ENCODE measurements at places on chromosomes 2 and 18.

DNA sequence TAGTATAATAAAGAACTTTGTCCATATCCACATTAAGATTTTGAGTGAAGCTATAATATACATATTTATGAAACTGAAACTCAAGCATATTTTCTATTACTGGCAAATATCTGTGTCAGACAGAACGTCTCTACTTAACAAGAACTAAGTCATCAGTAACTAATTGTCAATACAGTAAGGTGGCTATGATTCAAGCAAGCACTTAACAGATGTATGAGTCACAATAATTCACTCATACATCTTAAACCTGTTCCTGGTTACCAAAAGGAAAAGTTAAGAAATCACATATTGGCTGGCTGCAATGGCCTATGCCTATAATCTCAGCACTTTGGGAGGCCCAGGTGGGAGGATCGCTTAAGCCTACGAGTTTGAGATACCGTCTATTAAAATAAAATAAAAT, 96.0 kb downstream of the SOS1 start:
- H3K36me3 ChIP-seq = no peaks in the 10 kb centered on the region
- no peak overlapping the region for H3K4me3 ChIP-seq
- H3K27ac ChIP-seq = no peak overlapping the region

DNA sequence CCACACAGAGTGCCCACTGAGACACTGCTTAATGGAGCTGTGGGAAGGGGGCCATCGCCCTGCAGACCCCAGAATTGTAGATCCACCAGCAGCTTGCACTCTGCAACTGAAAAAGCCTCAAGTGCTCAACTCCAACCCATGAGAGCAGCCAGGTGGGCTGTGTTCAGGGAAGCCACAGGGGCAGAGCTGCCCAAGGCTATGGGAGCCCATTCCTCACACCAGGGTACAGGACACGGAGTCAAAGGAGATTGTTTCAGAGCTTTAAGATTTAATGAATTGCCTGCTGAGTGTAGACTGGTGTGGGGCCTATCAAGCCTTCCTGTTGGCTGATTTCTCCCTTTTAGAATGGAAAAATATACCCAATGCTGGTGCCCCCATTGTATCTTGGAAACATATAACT, 17.2 kb downstream of the TPO start:
- no peaks in the 10 kb centered on the region for H3K36me3 ChIP-seq
- H3K27ac ChIP-seq = no peak overlapping the region
- no peak for DNase-seq
- no peak overlapping the region for H3K4me3 ChIP-seq

DNA sequence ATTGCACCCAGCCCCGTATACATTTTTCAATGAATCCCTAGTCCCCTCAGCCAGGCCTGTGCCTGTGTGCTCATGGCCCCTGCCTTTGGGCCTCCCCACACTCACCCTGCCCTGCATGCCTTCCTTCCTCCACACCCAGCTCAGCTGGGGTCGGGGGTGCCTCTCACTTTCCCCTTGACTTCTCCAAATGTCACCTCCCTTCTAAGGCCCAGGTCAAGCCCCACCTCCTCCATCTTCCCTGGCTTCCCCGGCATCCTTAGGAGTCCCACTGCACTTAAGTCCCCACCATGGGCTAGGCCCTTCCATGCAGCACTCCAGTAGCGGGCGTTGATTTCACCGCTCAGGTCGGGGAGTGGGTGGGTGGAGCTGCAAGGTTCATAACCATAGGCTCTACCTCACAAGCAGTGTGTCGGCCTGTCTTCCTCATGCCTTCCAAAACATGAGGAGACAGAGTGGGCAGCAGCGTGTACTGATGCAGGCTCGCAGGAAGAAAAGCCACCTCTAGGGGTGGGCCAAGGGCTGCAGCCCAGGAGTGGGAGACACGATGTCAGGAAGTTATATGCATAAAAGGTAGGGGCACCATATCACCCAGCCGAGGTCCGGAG, 47.7 kb downstream of the DNMT3A start:
- peaks cover 20% of the 10 kb centered on the region for H3K4me1 ChIP-seq
- no peaks in the 10 kb centered on the region for H3K36me3 ChIP-seq
- H3K4me3 ChIP-seq = no peak overlapping the region
- H3K27me3 ChIP-seq = peaks cover 12% of the 10 kb centered on the region
- no peak overlapping the region for H3K27ac ChIP-seq
- DNase-seq = no peak

GRCh38 chr2:128686881-128687555, 368.4 kb upstream of the HS6ST1 start:
- no peak overlapping the region for H3K4me3 ChIP-seq
- no peaks in the 10 kb centered on the region for H3K4me1 ChIP-seq
- no peaks in the 10 kb centered on the region for H3K36me3 ChIP-seq

DNA sequence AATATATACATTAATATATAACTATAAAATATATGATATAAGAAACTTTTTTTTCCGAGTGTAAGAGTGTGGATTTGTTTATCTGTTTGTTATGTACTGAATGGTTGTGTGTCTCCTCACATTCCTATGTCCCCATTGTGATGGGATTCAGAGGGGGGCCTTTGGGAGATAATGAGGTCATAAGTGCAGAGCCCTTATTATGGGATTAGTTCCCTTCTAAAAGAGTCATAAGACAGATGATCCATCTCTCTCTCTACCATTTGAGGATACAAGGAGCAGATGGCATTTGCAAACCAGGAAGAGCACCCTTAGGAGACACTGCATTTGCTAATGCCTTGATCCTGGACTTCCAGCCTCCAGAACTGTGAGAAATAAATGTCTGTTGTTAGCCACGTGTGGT, 30.3 kb upstream of the SAP130 start:
- no peak overlapping the region for H3K4me3 ChIP-seq
- H3K27me3 ChIP-seq = no peaks in the 10 kb centered on the region
- no peaks in the 10 kb centered on the region for H3K4me1 ChIP-seq
- H3K36me3 ChIP-seq = no peaks in the 10 kb centered on the region
- no peak for DNase-seq
- no peak overlapping the region for H3K27ac ChIP-seq

- peaks cover 27% of the 10 kb centered on the region for H3K4me1 ChIP-seq
- no peak for DNase-seq
- no peak overlapping the region for H3K27ac ChIP-seq
- no peaks in the 10 kb centered on the region for H3K36me3 ChIP-seq
Measured at GRCh38 chr2:144439993-144440392, 79.9 kb downstream of the ZEB2 start.

DNA sequence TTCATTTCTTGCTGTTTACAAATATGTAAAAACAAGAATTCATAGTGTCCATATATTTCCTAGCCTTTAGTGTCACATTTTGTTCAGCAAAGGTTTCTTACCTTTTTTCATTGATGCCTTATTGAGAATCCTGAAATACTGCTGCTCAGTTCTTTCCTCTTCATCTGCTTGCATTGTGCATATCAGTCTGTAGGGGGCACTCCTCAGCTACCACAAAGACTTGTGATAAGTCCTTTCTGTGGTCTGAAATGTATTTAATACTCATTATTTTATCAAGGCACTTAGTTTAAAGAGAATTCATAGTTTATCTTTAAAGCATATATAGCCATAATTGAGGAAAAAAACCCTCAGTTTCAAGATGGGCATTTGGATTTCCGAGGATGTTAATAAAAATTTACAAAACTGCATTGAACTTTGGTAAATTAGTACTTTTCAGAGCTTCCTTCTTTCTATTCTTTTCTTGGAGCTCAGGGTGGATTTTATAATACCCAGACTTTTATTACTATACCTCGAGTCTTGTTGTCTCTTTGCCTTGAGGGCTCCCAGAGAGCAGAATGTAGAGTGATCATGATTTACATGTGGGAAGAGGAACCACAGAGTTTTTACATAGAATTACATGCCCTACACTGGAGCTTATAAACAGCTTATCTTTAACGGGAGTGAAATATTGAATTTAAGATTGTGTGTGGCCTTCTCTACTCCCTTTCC, 570.1 kb downstream of the PLCL1 start:
- peak; percentile 54 for DNase-seq
- no peak overlapping the region for H3K27ac ChIP-seq
- no peaks in the 10 kb centered on the region for H3K27me3 ChIP-seq
- H3K4me1 ChIP-seq = no peaks in the 10 kb centered on the region

DNA sequence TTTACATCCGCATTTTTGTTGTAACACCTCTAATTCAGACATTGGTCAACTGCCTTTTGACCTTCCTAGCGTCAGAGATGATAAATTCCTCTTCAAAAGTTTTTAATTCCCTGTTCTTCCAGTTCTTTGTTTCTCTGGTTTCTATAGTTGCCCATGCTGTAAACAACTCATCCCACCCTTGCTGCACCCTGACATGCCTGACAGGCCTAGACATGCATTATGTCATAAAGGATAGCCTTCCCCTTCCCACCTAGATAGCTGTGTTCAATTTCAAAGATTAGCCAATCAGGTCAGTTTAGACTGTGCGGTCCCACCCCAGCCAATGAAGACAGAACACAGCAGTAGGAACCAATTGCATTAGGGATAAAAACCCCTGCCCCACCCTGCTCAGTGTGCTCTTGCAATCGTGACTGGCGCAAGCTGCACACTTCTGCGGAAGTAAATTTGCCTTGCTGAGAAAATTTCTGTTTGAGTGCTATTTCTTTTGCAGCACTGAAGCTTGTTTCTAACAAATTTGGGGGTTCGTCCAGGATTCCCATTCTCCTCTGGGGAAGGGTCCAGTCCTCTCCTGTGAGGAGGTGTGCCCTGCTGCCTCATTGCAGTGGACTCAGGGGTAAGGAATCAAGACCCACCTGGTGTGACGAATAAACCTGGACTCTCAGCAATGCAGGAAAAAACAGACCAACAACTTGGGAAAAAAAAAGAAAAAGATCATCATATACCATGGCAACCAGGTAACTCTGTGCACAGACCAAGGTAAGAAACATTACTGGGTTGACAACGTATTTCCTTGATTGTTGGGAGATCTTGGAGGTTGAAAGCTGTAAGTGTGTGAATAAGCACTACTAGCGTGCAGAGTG, 9.1 kb upstream of the SAP130 start:
- H3K4me1 ChIP-seq = no peaks in the 10 kb centered on the region
- peaks cover 4% of the 10 kb centered on the region for H3K27me3 ChIP-seq
- DNase-seq = no peak
- H3K36me3 ChIP-seq = peaks cover 13% of the 10 kb centered on the region
- H3K4me3 ChIP-seq = no peak overlapping the region
- H3K27ac ChIP-seq = no peak overlapping the region

GRCh38 chr2:101881131-101881530, 110.6 kb upstream of the IL1R2 start:
- DNase-seq = no peak
- peaks cover 8% of the 10 kb centered on the region for H3K27me3 ChIP-seq
- no peak overlapping the region for H3K4me3 ChIP-seq
- H3K36me3 ChIP-seq = peaks cover 56% of the 10 kb centered on the region

DNA sequence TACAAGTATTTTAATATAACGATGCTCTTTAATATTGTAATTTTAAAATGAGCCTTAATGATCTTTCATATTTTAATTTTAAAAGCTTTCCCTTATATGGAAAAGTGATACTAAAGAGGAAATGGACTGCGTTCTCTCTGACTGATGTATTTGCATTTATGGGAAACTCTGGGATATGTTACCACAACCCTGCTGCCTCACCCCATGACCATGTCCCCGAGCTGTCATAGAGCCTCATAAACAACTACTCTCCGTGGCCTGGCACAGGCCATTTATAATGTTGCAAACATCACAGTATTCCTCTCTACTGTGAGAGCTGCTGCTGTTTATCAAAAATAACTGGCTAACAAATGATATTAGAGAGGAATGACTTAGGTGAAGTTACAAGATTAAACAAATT, 75.8 kb upstream of the SEC11C start:
- H3K36me3 ChIP-seq = no peaks in the 10 kb centered on the region
- H3K27me3 ChIP-seq = peaks cover 1% of the 10 kb centered on the region
- peaks cover 9% of the 10 kb centered on the region for H3K4me1 ChIP-seq
- H3K4me3 ChIP-seq = no peak overlapping the region
- no peak for DNase-seq

- no peak for DNase-seq
- no peaks in the 10 kb centered on the region for H3K36me3 ChIP-seq
- no peaks in the 10 kb centered on the region for H3K27me3 ChIP-seq
- H3K4me1 ChIP-seq = peaks cover 8% of the 10 kb centered on the region
- H3K27ac ChIP-seq = no peak overlapping the region
- no peak overlapping the region for H3K4me3 ChIP-seq
Measured at GRCh38 chr18:60259052-60259681, 113.4 kb downstream of the MC4R start.

- DNase-seq = no peak
- no peaks in the 10 kb centered on the region for H3K36me3 ChIP-seq
- no peak overlapping the region for H3K4me3 ChIP-seq
- peaks cover 4% of the 10 kb centered on the region for H3K27me3 ChIP-seq
- no peak overlapping the region for H3K27ac ChIP-seq
Measured at GRCh38 chr18:12839057-12839525, 44.9 kb downstream of the PTPN2 start.

DNA sequence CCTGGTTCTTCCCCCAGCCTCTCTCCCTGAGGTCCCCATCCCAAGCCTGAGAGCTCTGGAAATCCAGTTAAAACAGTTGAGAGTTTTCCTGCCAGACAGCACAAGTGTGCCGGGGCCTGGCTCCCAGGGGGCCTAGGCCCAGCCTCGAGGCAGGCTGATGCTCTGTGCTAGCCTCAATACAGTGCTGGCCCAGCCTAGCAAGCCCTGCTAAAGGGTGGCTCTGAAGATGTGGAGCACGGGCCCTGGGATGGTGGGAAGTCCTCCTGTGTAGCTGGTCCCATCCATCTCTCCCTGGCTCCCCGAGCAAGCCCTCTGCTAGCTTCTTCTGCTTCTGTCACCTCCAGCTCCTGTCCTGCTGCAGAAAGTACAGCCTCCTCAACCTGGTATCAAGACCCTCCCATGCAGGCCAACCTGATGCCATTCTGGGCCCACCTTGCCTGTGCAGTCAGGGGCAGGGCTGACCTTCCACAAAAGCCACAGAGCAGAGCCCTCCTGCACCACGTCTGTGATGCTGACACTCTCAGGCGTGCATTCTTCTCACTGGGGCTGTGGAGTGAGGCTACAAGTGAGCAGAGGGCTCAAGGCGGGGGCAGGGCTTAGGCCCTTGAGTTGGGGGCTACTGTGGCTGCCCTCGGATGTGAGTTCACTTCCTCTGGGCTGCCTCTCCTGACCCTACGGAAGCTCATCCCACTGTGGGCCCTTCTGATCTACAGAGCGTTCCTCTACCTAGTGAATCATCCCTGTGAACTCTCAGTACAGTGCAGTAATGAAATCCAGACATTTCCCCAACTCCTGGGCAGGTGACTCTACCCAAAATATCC, 60.1 kb upstream of the LAPTM4A start:
- peaks cover 30% of the 10 kb centered on the region for H3K4me1 ChIP-seq
- peak overlapping the region; percentile 67 for H3K4me3 ChIP-seq
- no peaks in the 10 kb centered on the region for H3K36me3 ChIP-seq
- peaks cover 8% of the 10 kb centered on the region for H3K27me3 ChIP-seq
- peak overlapping the region; percentile 27 for H3K27ac ChIP-seq
- no peak for DNase-seq

DNA sequence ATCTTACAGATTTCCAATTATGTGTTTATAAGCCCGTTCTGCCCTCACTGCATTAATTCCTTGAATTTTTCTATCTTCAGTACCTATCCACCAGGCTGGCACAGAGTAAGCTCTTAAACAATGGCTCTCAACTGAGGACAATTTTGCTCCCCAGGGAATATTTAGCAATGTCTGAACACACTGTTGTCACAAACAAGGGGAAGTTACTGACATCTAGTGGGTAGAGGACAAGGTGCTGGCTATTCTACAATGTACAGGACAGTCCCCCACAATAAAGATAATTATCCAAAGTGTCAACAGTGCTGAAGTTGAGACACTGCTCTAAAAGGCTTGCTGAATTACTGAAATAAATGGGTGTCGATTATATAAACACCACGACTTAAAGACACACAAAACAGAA, 5.0 kb downstream of the NDUFS1 start:
- H3K27ac ChIP-seq = no peak overlapping the region
- peaks cover 23% of the 10 kb centered on the region for H3K36me3 ChIP-seq
- peaks cover 2% of the 10 kb centered on the region for H3K27me3 ChIP-seq
- no peak for DNase-seq

All from endothelial cell (in vitro differentiated cells).